Spinal cord (tissue), 10 donors: ENCODE measurements at places on chromosomes 7 and 10. TPM values are rescaled to one million over a fixed set of nuclear protein-coding genes. Genes with fewer than 3 reads are reported as not detected.

- H3K4me3 ChIP-seq: no peak overlapping the region
- no peaks in the 10 kb centered on the region for H3K27me3 ChIP-seq
- peak overlapping the region; percentile 22 for H3K27ac ChIP-seq
Measured at GRCh38 chr7:11485636-11486035, 346.4 kb downstream of the THSD7A start.

GRCh38 chr7:155731380-155731779 is 80.9 kb downstream of the SHH start:
- peaks cover 17% of the 10 kb centered on the region for H3K36me3 ChIP-seq
- DNase-seq: no peak
- no peaks in the 10 kb centered on the region for H3K4me1 ChIP-seq
- H3K4me3 ChIP-seq: no peak overlapping the region
- H3K27ac ChIP-seq: no peak overlapping the region

- no peak overlapping the region for H3K4me3 ChIP-seq
- DNase-seq: no peak
- no peaks in the 10 kb centered on the region for H3K27me3 ChIP-seq
- no peaks in the 10 kb centered on the region for H3K36me3 ChIP-seq
- no peaks in the 10 kb centered on the region for H3K4me1 ChIP-seq
Measured at GRCh38 chr10:87930934-87931835, 67.8 kb downstream of the PTEN start.

TLX1 gene
- not detected for total RNA-seq

GRCh38 chr10:17758896-17759295 is 6.9 kb downstream of the TMEM236 start:
- no peak for DNase-seq
- H3K36me3 ChIP-seq: no peaks in the 10 kb centered on the region
- H3K4me3 ChIP-seq: no peak overlapping the region
- H3K27me3 ChIP-seq: no peaks in the 10 kb centered on the region
- no peak overlapping the region for H3K27ac ChIP-seq

GRID2IP gene
- 0.39 TPM for total RNA-seq

DNA sequence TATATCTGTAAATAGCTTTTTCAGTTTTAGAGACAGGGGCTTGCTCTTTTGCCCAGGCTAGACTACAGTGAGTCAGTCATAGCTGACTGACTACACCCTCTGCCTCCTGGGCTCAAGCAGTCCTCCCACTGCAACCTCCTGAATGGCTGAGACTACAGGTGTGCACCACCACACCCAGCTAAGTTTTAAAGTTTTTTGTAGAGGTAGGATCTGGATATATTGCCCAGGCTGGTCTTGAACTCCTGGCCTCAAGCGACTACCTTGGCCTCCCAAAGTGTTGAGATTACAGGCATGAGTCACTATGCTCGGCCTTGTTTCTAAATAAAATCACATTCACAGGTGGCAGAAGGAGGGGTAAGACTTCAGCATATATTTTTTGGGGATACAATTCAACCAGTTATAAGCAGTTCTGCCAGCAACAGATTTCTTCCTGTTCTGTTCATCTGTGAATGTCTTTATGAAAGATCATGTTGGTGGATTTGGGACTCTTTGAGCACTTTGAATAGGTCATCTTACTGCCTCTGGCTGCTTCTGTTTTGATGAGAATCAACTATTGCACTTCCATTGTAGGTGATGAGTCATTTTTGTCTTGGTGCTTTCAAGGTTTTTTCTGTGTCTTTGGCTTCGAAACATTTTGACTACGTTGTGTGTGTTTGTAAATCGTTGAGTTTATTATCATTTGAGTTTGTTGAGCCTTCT is 15.7 kb downstream of the RBM33 start:
- H3K27ac ChIP-seq: no peak overlapping the region
- no peak overlapping the region for H3K4me3 ChIP-seq
- DNase-seq: no peak
- no peaks in the 10 kb centered on the region for H3K36me3 ChIP-seq

BAZ1B gene
- total RNA-seq: 49.6 TPM

FAM25G gene
- not detected for total RNA-seq

- DNase-seq: no peak
- no peak overlapping the region for H3K4me3 ChIP-seq
- H3K27me3 ChIP-seq: no peaks in the 10 kb centered on the region
- peaks cover 16% of the 10 kb centered on the region for H3K36me3 ChIP-seq
- H3K27ac ChIP-seq: no peak overlapping the region
- peaks cover 6% of the 10 kb centered on the region for H3K4me1 ChIP-seq
Measured at GRCh38 chr10:644076-644942, 45.2 kb downstream of the DIP2C start.

- no peak overlapping the region for H3K27ac ChIP-seq
- H3K36me3 ChIP-seq: peaks cover 3% of the 10 kb centered on the region
Measured at GRCh38 chr10:87761892-87762291, 56.1 kb downstream of the ATAD1 start.

GRCh38 chr10:4066581-4067390 is 281.8 kb upstream of the KLF6 start:
- H3K4me3 ChIP-seq: no peak overlapping the region
- DNase-seq: no peak
- H3K27me3 ChIP-seq: no peaks in the 10 kb centered on the region
- no peak overlapping the region for H3K27ac ChIP-seq
- no peaks in the 10 kb centered on the region for H3K4me1 ChIP-seq
